ENCODE measurements at places on chromosomes 4 and X.

DNA sequence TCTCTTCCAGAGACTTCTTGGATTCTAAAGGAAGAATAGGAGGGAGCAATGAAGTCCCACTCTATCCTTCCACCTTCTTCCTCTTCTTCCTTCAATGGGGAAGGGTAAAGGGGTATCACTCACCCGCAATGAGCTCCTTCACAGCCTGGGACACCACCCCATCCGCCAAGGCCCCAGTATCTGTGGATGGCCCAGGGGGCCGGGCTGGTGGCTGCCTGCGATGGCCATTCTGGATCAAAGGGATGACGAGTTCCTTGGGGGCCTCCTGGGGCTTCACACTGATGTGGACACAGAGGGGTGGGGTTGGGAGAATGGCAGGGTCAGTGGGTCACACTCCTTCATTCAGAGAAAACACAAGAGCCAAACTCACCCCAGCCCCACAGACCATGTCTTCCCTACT, 1.0 kb downstream of the GPKOW start:
- no peak for DNase-seq

GRCh38 chr4:35124106-35124505, 1120.2 kb downstream of the ARAP2 start:
- peak; percentile 82 for DNase-seq

DNA sequence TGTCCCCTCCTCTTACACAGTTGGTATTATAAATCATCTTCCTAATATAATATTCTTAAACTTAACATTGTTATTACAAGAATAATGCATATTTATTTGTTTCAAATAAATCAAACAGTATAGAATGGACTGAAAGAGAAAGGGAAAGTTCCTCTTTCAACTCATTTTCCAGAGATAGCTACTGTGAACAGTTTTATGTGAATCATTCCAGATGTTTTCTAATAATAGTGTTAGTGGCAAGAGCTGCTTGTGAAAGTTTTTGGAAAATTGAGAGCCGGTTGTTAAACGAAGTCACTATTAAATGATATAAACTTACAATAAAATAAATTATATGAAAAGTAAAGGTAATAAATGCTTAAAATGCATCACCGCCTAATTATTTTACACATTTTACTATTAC, 14.6 kb downstream of the TMSB4X start:
- DNase-seq: no peak

- no peak for DNase-seq
Measured at GRCh38 chr4:47050761-47051725, 19.7 kb downstream of the GABRB1 start.

GRCh38 chr4:73822389-73822788, 14.1 kb upstream of the CXCL6 start:
- DNase-seq: no peak

GRCh38 chrX:16528620-16529019, 121.3 kb upstream of the S100G start:
- DNase-seq: no peak

GRCh38 chr4:7638984-7639789, 204.5 kb upstream of the PSAPL1 start:
- DNase-seq: no peak

GRCh38 chr4:48308901-48309300, 32.4 kb upstream of the SLAIN2 start:
- no peak for DNase-seq

- no peak for DNase-seq
Measured at GRCh38 chr4:102501447-102501696, 213 bp downstream of the NFKB1 start.

DNA sequence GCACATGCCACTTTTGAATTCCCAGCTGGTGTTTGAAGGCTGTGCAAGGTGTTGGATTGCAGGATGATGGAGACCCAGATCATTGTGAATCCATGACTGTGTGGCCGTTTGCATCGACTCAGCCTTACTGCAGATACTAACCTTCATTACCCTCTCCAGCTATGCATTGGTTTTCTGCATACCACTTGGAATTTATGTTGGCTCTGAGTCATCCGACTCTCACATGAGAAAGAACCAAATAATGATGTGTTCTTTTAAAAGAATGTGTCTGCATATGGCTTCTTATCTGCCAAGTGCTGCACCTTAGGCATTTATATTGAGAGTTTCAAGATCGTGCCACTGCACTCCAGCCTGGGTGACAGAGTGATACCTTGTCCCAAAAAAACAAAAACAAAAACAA, 106.7 kb upstream of the PRKX start:
- DNase-seq: peak; percentile 86

DNA sequence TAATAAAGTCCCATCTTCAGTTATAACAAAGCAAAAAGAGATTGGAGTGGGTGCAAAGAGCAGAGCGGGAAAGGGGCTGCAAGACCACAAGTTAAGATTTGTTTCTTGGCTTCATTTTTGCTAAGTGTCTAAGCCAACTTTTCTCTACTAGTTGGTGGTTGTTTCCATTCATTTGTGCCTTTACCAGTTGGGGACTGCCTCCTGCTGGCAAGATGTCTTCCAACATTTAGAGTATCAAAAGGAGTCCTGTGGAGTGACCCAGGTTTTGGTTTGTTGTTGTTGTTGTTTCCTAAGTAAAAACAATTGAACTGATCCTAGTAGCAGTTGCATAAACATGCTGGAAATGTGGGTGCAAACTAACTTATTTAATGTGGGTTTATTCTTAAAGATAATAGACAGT, 121.1 kb downstream of the SPATA18 start:
- DNase-seq: no peak

GRCh38 chr4:69546134-69546765, 50.5 kb upstream of the UGT2B4 start:
- peak; percentile 70 for DNase-seq

DNA sequence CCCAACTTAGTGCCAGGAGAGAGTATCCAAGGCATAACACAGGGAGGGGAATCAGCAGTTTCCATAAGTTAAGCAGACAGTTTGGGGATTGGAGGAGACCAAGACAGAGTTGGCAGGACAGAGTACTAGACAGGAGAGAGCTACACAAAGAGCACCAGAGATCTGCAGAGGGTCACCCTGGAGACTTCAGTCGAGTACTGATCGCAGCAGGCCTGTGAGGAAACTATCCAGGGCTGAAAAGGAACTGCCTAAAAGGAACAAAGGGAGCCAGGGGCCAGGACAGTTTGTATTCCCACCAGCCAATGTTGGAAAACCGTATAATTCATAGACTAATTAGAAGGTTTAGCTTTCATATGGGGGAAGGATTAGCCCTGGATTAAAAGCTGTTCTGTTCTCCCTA, 80.6 kb upstream of the ENPP6 start:
- DNase-seq: no peak

GRCh38 chr4:20359692-20360091, 108.0 kb downstream of the SLIT2 start:
- no peak for DNase-seq

DNA sequence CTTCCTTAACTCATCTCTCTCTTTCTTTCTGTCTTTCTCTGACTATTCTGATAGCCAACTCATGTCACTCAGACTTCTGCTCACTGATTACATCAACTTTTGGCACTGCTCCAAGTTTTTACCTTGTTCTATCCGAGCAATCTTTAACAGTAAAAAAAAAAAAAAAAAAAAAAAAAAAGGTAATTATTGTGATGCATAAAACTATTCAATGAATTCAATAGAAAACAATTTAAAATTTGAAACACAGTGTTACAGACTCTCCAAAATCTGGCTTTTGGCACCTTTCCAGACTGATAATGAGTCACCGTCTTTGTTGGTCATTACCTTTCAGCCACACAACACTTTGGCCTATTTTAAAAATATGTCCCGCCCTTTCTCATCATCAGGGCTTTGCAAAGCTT, 229.5 kb downstream of the GALNTL6 start:
- peak; percentile 3 for DNase-seq

DNA sequence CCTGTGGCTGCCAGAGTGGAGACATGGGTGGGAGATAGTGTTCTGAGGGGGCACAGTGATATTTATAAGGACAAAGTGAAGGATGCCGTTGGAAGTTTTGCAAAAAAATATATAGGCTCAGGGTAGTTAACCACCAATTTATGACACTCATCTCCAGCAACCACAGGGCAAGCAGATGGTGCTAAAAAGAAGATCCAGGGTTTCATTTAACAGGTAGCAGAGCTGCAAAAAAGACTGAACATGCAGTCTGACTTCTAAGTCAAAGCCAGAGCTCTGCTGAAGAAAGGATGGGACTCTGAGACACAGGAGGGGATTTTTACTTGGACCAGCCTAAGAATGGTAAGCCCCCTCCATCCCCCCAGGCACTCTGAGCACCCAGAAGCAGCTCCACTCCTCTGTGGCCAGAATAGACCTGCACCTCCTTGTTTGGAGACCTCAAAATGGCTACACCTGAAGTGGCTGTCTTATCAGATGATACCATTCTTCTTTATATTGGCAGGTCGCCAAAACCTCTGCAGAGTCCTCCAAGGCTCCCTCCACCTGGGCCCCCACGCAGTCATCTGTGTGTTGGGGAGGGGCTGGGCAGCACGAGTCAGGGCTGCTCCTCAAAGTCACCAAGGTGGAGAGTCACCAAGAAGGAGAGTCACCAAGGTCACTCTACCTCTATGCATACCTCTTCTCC, 161.4 kb upstream of the FAM9B start:
- no peak for DNase-seq

GRCh38 chrX:111101580-111101979, 5.6 kb downstream of the PAK3 start:
- no peak for DNase-seq

GRCh38 chrX:48522291-48522690, 683 bp downstream of the EBP start:
- no peak for DNase-seq

DNA sequence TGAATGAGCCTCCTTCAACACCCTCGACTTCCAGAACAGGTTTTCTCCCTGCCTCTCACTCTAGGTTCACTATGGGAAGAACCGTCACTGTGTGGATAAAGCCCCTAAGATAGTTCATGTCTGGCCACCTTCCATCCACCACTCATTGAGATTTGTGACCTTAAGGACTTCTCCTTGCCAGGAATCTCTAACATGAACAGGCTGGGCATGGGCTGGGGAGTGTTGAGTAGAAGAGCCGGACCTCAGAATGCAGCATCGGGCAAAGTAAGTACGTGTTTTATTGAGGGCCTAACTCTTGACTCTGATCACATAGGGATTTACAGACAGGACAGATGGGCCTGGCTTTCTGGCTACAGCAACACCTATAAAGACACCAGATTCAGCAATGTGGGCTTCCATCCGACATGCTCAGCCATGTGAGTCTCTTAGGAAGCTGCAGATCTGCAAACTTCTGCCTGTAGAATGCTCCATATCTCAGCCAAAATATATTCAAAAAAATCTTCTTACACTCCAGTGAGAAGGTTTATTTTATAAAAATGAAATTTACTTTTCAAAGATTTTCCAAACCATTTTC, 26.4 kb upstream of the TRIM60 start:
- no peak for DNase-seq

DNA sequence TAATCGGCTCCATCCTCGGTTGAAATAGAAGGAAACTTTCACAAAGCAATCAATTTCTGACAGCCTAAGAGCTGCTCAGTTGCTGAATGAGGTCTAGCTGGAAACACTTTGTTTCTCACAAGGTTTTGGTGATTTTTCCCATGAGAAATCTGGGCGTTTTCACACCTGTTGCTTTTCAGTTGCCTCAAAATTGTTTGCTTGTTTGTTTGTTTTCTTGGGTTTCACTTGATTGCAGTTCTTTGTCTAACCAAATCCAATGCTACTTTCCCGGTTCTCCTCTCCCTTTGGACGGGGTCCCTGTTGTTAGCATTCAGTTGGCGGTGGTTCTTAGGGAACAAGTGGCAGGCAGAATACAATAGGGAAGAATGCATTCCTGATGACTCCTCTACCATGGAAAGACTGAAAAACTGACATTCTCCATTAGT, 135.5 kb downstream of the PALLD start:
- no peak for DNase-seq

DNA sequence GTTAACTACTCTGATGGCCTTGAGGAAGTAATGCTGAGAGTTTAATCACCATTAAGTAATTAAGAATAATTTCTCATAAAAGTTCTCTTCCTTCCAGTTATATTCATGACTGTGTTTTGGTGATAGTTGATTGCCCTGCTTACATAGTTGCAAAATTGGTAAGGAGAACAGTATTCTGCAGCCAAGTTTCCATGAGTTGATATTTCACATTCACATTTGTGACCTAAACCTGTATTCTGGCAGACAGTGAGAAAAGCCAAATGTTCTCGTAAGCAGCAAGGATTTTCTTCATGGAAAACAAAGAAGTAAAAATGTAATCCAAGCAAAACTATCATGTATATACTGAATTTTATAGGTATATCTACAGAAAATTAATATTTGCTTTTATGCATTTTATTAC, 187.8 kb upstream of the NUDT6 start:
- no peak for DNase-seq

- DNase-seq: peak; percentile 35
Measured at GRCh38 chrX:53312946-53313727, 31.8 kb upstream of the IQSEC2 start.

- DNase-seq: peak; percentile 39
Measured at GRCh38 chr4:149708513-149709130, 107.0 kb downstream of the IQCM start.

- no peak for DNase-seq
Measured at GRCh38 chrX:74405973-74406489, 15.3 kb upstream of the SLC16A2 start.

DNA sequence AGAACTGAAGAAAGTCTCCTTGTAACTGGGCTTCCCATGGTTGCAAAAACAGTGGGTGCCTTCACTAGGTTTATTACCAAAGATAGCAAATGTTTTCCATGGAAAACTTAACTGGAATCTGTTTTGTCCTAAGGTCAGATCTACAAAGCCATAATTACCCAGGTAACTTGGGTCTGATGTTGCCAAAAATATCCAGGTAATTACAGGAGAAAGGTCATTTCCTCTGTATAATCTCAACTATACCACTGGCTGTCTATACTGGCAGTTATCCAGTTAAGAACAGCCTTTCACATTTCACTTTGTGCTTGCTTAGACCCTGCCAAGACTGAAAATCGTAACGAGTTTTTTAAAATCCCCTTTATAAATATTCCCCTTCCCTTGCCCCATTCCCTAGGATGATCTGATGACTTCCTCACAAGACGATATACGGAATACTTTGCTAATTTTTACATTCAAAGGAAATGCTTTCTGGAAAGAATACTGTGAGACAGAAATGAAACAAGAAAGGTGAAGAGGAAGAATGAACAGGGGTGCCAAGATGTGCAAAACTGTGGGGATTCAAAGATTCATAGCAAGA, 105.5 kb downstream of the MAML3 start:
- no peak for DNase-seq

DNA sequence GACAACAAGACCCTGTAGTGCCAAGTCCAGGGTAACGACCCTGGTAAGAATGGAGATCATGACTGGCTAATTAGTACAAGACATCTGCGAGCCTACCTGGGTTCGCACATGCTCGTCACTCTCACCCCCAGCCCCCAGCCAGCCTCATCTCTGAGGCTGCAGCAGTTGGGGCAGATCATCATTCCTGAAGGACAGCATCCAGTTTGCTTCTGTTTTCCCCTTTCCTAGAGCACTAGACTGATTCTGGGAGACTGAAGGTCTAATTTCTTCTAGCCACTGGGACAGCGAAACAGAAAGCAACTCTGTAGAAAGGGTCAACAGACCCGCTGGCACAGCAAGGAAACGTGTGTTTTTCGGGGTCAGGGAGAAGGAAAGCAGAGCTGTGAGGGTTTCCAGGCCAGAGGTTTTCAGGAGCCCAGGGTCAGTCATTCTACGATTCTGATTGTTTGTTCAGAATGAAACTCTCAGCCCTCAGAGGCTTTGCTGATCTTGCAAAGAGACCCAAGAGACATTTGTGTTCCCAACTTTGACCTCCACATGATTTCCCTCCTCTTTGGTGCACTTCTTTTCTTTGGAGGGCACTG, 343.1 kb upstream of the NOCT start:
- DNase-seq: no peak

GRCh38 chr4:109752525-109752924, 22.7 kb upstream of the PLA2G12A start:
- DNase-seq: no peak

- DNase-seq: peak; percentile 42
Measured at GRCh38 chr4:79913581-79913980, 159.4 kb downstream of the ANTXR2 start.
